Suprapubic skin (tissue), 4 donors: ENCODE measurements at places on chromosomes 5 and 9. TPM values are rescaled to one million over a fixed set of nuclear protein-coding genes. Genes with fewer than 3 reads are reported as not detected.

- H3K27me3 ChIP-seq = no peaks in the 10 kb centered on the region
- H3K36me3 ChIP-seq = no peaks in the 10 kb centered on the region
- no peak overlapping the region for H3K4me3 ChIP-seq
These were observed 129.4 kb downstream of the C9orf152 start for GRCh38 chr9:110078604-110079003.

- H3K4me3 ChIP-seq = no peak overlapping the region
- no peaks in the 10 kb centered on the region for H3K27me3 ChIP-seq
- H3K27ac ChIP-seq = no peak overlapping the region
- no peak for DNase-seq
- H3K36me3 ChIP-seq = no peaks in the 10 kb centered on the region
- H3K4me1 ChIP-seq = peaks cover 13% of the 10 kb centered on the region
These were observed 58.0 kb downstream of the COL23A1 start for GRCh38 chr5:178532236-178532635.

DNA sequence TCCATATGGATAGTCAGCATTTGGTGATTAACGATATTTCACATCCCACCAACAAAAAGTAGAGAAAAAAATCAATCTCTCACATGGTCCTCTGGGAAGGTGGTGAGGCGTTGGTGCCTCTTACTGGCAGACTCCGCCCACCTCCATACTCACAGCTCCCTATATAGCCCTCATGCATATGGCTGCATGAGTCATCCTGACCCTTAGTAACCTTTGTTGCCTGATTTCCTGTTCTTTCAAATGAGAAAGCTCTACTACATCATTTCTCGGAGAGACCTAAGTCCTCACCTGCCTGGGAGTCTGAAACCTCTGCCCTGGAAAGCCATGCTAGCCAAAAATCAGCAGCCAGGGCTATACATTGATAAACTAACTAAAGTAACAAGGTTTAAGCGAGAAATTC, 33.3 kb upstream of the ABCA1 start:
- H3K27me3 ChIP-seq = no peaks in the 10 kb centered on the region
- H3K4me1 ChIP-seq = peaks cover 16% of the 10 kb centered on the region
- H3K36me3 ChIP-seq = no peaks in the 10 kb centered on the region
- peak overlapping the region; percentile 62 for H3K27ac ChIP-seq

Gene CYSRT1
- 43.6 TPM for total RNA-seq

Gene CDC20B
- total RNA-seq = not detected

Gene PCDHA8
- 0.16 TPM for total RNA-seq

Gene CYFIP2
- 13.1 TPM for total RNA-seq

Gene TBC1D9B
- total RNA-seq = 97.5 TPM
